Effector memory CD8-positive, alpha-beta T cell (primary cell): ENCODE measurements at places on chromosomes 2 and 18.
A peak's percentile ranks its signal among the peaks of the same experiment; 100 is the strongest.

- no peak for DNase-seq
Observed at GRCh38 chr2:162974771-162975170, 136.2 kb upstream of the KCNH7 start.

- peak; percentile 25 for DNase-seq
Observed at GRCh38 chr2:204325468-204325867, 219.8 kb upstream of the PARD3B start.

DNA sequence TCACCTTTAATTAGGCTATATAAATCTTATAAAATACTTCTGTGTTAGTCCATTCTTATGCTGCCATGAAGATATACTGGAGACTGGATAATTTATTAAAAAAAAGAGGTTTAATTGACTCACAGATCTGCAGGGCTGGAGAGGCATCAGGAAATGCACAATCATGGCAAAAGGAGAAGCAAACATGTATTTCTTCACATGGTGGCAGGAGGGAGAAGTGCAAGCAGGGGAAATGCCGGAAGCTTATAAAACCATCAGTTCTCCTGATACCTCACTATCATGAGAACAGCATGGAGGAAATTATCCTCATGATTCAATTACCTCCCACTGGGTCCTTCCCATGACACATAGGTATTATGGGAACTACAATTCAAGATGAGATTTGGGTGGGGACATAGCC is 504.4 kb downstream of the RIT2 start:
- DNase-seq: no peak

DNA sequence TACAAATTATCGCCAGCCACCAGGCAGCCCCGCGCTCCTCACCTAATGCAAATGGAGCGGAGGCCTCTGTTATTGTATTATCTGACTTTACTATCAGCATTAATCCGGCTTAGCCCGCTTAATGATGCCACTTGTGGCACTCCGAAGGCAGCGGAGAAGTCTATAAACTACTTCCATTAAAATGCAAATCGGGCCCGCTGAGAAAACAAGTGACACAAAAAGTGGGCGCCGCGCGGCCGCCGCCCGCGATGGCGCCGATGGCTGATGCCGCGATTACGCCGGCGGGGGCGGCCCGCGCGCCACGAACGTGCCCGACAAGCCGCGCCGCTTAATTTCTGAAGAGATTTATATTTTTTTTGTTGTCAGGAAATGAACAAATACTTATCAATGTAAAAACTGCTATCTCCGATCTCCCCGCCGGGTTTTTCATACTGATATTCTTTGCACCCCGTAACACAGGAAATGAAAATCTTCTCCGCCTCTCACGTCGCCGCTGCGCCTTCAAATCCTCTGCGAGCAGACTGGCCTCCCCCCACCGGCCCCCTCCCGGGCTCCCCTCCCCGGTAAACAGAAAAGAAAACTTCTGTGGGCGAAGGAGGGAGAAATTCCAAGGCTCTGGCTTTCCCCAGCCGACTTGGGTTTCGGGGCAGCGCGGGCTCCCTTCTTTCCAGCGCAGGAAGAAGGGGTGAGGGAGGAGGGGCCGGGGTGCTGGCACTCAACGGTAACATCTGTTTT is 221.8 kb downstream of the INSIG2 start:
- DNase-seq: peak; percentile 42

GRCh38 chr2:222319586-222320435 is 21.0 kb upstream of the PAX3 start:
- no peak for DNase-seq

- no peak for DNase-seq
Observed at GRCh38 chr2:158135096-158135495, 33.4 kb downstream of the UPP2 start.

DNA sequence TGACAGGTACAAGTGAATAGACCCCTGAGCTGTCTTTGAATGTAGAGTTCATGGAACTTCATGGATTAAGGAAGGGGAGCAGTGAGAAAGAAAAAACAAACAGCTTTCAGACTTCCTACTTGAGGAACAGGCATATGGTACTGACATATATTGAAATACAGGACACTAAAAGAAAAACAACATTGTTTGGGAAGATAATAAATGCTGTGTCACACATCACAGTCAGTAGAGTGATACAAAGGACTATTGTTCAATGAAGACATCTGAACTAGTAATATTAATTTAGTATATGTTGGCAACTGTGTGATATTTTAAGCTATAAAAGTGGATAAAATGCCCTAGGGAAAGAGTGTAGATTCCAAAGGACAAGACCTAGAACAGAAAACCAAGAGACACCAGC is 3.3 kb downstream of the DSC2 start:
- DNase-seq: no peak

- no peak for DNase-seq
Observed at GRCh38 chr18:5424903-5425664, 118.7 kb downstream of the EPB41L3 start.
